ENCODE measurements at places on chromosomes 12 and 14.

DNA sequence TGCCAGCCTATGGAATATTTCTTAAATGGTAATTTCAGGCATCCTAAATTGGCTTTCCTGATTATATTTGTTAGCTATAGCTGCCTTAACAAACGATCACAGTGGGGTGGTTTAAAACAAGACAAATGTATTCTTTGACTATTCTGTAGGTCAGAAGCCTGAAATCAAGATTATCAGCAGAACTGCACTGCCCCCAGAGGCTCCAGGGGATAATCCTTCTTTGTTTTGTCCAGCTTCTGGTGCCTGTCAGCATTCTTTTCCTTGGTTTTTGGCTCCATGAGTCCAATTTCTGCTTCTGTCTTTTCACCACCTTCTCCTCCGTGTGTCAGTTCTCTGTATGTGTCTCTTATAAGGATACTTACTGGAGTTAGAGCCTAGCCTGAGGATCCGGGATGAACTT lies 1282.2 kb upstream of the USP15 start:
- no peak for DNase-seq

GRCh38 chr14:73234029-73234428 lies 3.3 kb upstream of the PAPLN start:
- DNase-seq = no peak

GRCh38 chr12:3992945-3993344 lies 119.7 kb upstream of the PARP11 start:
- DNase-seq = no peak

DNA sequence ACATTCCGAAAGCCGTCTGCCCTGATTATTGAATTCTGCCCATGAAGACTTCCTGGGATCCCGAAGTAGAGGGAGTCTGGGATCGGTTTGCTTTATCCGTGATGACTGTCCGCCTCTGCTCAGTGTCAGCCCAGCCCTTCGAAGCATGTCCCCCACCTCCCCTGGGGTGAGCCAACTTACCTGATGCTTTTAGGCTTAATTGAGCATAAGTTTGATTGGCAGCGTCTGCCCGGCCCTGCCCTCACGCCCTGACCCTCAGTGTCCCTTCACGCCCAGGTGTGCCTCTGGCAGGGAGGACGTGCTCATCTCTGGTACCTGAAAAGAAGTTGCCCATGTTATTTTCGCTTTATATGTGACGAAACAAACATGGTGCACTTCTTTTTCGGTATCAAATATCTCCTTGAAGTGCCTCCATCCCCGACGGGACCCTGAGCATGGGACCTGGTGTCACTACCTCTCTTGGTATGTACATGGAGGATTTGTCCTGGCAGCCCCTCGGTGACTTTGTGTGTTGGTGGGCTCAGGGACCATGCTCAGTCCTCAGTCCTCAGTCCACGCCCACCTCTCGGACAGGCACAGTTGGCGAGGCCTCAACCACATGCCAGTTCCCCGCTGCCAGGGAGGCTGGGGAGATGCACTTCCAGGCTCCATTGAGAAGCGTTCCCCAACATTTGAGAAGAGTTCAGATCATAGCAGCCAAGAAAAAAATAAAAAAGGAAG lies 130.1 kb upstream of the RTL1 start:
- DNase-seq = no peak

DNA sequence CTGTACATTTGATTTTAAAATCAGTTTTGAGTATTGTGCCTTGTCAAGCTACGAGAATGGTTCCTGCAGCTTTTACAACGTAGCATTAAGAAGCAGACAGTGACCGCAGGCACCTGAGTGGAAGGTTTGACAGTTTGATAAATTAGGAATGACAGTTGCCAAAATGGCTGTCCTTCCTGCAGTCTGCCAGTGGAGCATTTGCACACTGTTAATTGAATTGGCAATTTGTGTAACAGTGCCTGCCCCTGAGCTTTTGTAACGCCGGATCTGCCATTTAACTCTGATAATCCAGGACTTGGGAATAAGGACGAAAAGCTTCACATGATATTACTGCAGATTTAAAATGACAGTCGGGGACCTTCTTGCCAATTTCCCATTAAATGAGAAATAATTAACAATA lies 385.3 kb downstream of the NPAS3 start:
- DNase-seq = no peak

GRCh38 chr12:66497008-66497897 lies 181.6 kb downstream of the GRIP1 start:
- no peak for DNase-seq

Data from hepatic stellate cell (primary cell).